ENCODE measurements at places on chromosomes 6 and 20. TPM values are rescaled to one million over a fixed set of nuclear protein-coding genes. Genes with fewer than 3 reads are reported as not detected.
A peak's percentile ranks its signal among the peaks of the same experiment; 100 is the strongest.

RSPH9 gene
- 0.12 TPM for total RNA-seq

LTA gene
- total RNA-seq = 0.15 TPM

DNA sequence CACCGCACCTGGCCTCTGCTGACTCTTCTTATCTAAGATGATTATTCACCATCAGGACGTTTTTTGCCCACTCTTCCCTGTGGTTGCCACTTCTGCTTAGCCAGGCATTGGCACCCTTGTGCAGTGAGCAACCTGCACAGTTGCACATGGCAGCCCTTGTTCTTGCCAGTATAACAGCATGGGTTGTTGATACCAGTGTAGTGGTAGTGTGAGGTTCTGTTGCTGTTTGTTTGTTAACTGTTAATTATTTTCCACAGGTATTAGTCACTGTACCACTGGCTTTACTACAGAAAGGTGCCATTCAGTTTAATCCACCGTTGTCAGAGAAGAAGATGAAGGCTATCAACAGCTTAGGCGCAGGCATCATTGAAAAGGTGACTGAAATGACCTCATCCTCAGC, 52.1 kb downstream of the DEK start:
- no peak overlapping the region for H3K27ac ChIP-seq
- H3K4me1 ChIP-seq = no peaks in the 10 kb centered on the region
- H3K4me3 ChIP-seq = no peak overlapping the region
- H3K36me3 ChIP-seq = peaks cover 85% of the 10 kb centered on the region
- DNase-seq = no peak

DNA sequence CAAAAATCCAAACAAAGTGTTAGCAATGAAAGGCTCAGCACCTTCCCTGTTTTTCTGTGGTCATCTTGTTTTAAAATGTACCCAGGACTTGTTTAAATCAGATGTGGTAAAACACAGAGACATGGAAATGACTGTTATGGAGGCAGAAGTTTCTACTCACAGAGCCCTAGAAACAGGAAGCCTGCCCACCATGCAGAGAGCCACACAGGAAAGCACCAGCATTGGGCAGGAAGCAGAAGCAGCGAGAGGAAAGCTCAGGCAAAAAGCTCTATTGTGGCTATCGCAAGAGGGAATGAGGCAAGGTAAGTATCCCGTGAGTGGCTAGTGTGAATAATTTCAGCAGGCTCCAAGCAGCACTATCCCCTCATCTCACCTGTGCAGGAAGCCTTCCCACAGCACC, 42.8 kb downstream of the GPR6 start:
- no peak for DNase-seq
- no peaks in the 10 kb centered on the region for H3K4me1 ChIP-seq
- no peak overlapping the region for H3K27ac ChIP-seq
- H3K36me3 ChIP-seq = no peaks in the 10 kb centered on the region

CD93 gene
- 48.9 TPM for total RNA-seq

GRCh38 chr6:43275801-43276576, 22.1 kb upstream of the SLC22A7 start:
- H3K27me3 ChIP-seq = peaks cover 57% of the 10 kb centered on the region
- DNase-seq = no peak
- H3K4me3 ChIP-seq = peak overlapping the region; percentile 40
- peaks cover 9% of the 10 kb centered on the region for H3K4me1 ChIP-seq
- H3K27ac ChIP-seq = no peak overlapping the region

DNA sequence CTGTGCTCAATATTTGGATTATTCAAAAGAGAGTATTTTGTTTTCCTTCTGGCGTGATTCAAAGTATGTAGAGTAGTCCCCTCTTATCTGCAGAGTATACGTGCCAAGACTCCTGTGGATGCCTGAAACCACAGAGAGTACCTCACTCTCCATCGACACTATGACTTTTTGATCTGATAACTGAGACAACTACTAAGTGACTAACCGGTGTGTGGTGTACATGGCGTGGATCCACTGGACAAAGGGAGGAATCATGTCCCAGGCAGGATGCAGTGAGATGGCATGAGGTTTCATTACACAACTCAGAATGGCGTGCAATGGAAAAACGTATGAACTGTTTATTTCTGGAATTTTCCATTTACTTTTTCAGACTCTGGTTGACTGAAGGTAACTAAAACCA, 112.2 kb upstream of the PDE7B start:
- no peaks in the 10 kb centered on the region for H3K36me3 ChIP-seq
- no peak overlapping the region for H3K27ac ChIP-seq
- no peak overlapping the region for H3K4me3 ChIP-seq
- DNase-seq = no peak

LAMA2 gene
- total RNA-seq = 259 TPM

DNA sequence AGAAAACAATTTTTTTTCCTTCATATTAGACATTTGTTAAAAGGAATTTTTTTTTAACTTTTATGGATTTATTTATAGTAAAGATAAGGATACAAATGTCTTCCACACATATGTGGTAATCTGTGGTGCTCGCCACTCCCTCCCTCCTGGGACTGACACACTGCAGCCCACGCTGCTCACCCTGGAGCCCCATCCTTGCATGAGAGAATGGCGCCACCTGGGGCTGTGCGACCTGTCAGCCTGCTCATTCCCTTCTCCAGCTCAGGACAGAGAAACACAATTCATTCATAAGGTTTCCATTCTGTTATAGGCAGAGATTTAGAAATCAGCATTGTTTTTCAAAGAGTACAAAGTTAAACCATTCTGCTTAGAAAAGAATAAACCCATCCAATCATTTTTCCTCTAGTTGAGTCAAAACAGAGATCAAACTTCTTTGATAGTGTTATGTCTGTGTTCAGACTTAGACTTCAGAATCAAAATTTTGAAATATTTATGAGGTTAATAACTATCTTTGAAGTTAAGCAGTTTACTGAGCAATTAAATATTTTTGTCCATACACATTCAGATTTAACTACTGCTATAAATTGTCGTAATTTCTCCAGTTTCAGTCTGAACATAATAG, 42.8 kb upstream of the DYNLRB1 start:
- peaks cover 20% of the 10 kb centered on the region for H3K4me1 ChIP-seq
- DNase-seq = peak; percentile 40
- no peaks in the 10 kb centered on the region for H3K27me3 ChIP-seq
- H3K4me3 ChIP-seq = no peak overlapping the region
- H3K27ac ChIP-seq = no peak overlapping the region

GRCh38 chr6:81985191-81985590, 232.7 kb upstream of the TENT5A start:
- H3K4me3 ChIP-seq = no peak overlapping the region
- no peaks in the 10 kb centered on the region for H3K4me1 ChIP-seq
- H3K27me3 ChIP-seq = no peaks in the 10 kb centered on the region

GRCh38 chr6:166008441-166009369, 158.9 kb downstream of the TBXT start:
- H3K4me1 ChIP-seq = peaks cover 32% of the 10 kb centered on the region
- peak overlapping the region; percentile 47 for H3K4me3 ChIP-seq
- no peak overlapping the region for H3K27ac ChIP-seq
- no peaks in the 10 kb centered on the region for H3K36me3 ChIP-seq

DNA sequence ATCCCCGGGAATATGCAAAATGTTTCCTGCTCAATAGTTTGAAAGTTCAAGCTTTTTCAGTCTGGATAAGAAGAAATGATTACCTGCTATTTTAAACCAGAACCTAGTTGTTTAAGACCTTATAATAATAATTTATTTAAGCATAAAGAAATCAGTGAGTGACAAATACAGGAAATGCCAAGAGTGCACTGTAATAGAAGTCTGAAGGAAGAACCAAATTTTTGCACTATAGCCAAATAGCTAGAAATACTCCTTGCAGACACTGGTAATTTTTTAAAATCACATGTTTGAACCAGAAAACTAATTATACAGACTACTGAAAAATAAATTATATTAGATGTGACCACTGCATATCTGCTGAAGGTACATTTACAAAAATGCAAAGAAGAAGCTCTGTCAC, 93.2 kb downstream of the MMS22L start:
- H3K4me3 ChIP-seq = no peak overlapping the region
- no peak for DNase-seq
- no peak overlapping the region for H3K27ac ChIP-seq
- no peaks in the 10 kb centered on the region for H3K4me1 ChIP-seq

- H3K36me3 ChIP-seq = no peaks in the 10 kb centered on the region
- H3K27me3 ChIP-seq = peaks cover 5% of the 10 kb centered on the region
- no peak overlapping the region for H3K27ac ChIP-seq
- H3K4me3 ChIP-seq = no peak overlapping the region
Measured at GRCh38 chr6:220721-221475, 71.4 kb upstream of the DUSP22 start.

DNA sequence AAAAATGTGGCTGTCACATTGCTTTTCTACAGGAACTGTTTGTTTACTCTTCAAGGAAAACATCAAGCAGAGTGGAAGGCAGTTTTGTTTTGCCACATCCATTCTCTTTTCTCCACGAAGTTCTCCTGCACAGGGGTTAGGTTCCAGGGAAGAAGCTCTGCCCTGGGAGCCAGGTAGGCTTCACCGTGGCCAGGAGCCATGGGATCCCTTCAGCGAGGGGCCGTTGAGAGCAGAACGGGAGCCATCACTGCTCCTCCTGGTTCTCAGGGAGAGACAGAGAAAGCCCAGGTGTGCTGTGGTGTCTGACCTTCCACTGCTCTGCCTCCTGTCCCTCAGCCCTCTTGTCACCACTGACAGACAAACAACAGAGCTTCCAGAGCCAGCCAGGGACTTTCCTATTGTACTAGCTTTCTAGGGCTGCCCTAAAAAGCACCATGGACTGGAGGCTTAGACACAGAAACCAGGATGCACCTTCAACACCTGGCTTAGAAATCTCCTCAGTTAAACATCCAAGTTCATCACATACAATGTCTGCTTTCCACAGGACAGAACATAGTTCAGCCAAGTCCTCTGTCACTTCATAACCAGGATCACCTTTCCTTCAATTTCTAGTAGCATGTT, 75.6 kb upstream of the SLC22A23 start:
- DNase-seq = no peak
- no peaks in the 10 kb centered on the region for H3K4me1 ChIP-seq
- no peaks in the 10 kb centered on the region for H3K36me3 ChIP-seq
- no peak overlapping the region for H3K27ac ChIP-seq
- H3K4me3 ChIP-seq = no peak overlapping the region

SLC32A1 gene
- not detected for total RNA-seq

LBP gene
- 0.17 TPM for total RNA-seq

- no peaks in the 10 kb centered on the region for H3K4me1 ChIP-seq
- H3K36me3 ChIP-seq = no peaks in the 10 kb centered on the region
- H3K27me3 ChIP-seq = no peaks in the 10 kb centered on the region
- H3K27ac ChIP-seq = no peak overlapping the region
Measured at GRCh38 chr6:100176311-100176950, 182.4 kb upstream of the MCHR2 start.

- H3K36me3 ChIP-seq = no peaks in the 10 kb centered on the region
- H3K4me1 ChIP-seq = peaks cover 17% of the 10 kb centered on the region
- H3K4me3 ChIP-seq = no peak overlapping the region
- H3K27me3 ChIP-seq = no peaks in the 10 kb centered on the region
- no peak overlapping the region for H3K27ac ChIP-seq
Measured at GRCh38 chr6:142732790-142733189, 212.2 kb downstream of the HIVEP2 start.

DNA sequence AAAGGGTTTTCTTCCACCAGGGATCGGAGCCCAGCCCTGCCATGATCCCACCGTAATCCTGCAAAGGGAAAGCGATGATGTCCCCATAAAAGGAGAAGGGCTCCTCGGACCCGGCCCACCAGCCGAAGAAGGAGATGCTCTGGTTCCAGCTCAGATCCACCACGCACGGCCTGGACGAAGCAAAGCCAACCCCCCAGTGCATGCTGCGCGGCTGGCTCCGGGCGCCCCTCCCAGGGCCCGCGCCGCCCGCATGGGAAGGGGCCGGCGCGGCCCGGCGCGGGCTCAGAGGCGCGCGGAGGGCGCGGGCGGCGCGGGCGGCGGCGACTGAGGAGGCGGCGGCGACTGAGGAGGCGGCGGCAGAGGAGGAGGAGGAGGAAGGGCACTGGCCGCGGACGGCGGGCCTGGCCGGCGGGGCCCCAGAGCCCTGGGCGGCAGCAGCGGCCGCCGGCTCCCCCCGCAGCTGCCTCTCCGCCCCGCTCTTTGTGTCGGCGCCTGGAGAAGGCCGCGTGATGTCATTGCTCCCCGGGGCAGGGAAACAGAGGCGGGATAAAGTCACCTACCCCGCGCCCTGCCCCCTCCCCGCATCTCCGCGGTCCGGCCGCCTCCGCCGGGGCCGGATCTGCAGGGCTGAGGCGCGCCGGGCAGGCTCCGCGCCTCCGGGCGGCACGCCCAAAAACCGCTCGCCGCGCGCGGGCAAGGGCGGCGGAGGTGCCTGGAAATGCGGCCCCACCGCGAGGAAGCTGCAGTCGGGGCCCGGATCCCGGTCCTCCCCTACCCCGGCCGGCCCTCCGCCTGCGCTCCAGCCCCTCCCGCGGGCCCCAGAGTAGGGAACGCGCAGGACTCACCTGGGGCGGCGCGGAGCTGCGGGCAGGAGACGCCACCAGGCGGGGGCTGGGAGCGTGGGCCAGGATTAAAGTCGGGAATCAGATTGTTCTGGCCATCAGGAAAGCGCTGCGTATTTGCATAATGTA, at the start of gene FAXC:
FAXC (minus strand) TSS at position 504 of the 971 bp plus-strand sequence; CDS start at position 202, 302 bp downstream.
- no peaks in the 10 kb centered on the region for H3K36me3 ChIP-seq
- peak within 1 kb of the TSS; percentile 16 for H3K4me3 ChIP-seq
- DNase-seq = no peak
- H3K27me3 ChIP-seq = no peaks in the 10 kb centered on the region

DNA sequence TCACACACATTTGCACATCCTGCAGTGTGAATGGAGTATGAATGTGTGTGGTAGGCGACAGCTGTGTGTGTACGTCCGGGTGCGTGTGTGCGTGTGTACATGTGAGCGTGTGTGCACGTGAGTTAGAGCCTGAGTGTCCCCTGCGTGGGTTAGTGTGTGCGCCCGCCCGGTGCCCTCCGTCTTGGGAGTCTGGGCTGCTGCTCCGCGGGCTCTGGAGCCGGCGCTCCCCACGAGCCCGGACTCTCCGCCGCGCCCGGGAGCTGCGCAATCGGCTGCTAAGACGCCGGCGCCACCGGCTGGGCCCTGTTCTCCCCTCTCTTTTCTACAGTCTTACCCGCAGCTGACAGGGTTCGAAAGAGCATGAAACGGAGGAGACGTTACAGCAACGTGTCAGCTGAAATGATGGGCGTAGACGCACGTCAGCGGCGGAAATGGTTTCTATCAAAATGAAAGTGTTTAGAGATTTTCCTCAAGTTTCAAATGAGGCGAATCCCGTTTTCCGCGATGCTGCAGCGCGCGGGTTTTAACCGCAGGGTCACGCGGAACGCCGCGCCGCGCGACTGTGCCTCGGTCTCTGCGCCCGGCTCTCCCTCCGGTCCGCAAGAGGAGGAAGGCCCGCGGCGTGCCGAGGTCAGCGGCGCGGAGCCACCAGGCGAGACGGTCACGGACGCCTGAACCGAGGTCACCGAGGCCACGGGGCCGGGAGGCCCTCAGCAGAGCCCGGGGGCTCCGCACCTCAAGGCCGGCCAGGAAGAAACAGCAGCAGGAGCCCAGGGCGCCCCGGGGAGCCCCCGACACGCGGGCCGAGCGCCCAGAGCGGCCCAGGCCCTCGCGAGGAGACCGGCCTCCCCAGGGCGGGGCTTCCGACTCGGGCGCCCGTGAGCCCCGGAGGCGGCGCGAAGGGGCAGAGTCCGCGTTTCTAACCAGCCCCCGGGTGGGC, 95.3 kb upstream of the BHLHE23 start:
- H3K27me3 ChIP-seq = peaks cover 59% of the 10 kb centered on the region
- DNase-seq = peak; percentile 36
- peak overlapping the region; percentile 43 for H3K4me3 ChIP-seq
- H3K4me1 ChIP-seq = peaks cover 12% of the 10 kb centered on the region
- no peaks in the 10 kb centered on the region for H3K36me3 ChIP-seq
- H3K27ac ChIP-seq = peak overlapping the region; percentile 53

PSMB9 gene
- total RNA-seq = 17.0 TPM

Data from heart right ventricle (tissue), 16 donors.